ENCODE measurements at places on chromosomes 11 and 22.

DNA sequence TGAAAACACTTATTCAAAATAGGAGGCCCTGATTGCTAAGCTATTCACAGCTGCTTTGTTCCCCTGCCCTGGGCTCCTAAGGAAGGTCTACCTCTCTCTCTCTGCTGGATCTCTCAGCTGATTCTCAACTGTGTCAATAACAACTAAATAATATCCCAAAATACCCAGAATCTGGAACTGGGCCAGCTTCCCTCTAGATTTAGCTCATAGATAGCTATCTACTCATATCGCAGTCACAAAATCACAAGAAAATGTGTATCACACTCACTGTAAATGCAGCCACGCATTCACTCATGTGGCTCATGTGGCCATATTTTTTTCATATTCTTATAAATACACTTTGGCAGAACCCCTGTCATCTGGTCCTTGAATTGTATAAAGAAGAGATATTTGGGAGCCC, 555.1 kb downstream of the OPCML start:
- no peak for DNase-seq

- no peak for DNase-seq
These were observed 7.6 kb upstream of the NUCB2 start for GRCh38 chr11:17268902-17269301.

GRCh38 chr22:43905681-43906080, 13.9 kb upstream of the PNPLA5 start:
- no peak for DNase-seq

DNA sequence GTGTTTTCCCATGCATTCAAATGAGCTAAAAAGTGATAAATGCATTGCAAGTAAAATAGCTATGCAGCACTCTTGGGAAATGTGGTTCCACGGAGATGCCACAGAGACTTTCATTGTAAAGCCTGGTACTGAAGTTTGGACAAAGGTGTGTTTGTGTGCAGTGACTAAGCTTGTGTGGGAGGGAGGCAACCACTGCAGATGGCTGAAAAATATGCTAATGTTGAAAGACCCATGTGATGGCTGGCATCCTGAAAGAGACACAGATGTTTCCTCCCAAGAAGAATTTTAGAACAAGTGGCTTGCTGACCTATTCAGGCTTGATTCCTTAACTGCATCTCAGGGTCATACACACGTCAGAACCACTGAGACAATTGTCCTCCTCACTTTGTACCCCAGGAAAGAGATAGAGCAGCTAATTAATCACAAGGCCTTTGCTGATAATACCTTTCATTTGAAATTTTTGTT, 73.8 kb downstream of the FAM76B start:
- DNase-seq: peak; percentile 68

DNA sequence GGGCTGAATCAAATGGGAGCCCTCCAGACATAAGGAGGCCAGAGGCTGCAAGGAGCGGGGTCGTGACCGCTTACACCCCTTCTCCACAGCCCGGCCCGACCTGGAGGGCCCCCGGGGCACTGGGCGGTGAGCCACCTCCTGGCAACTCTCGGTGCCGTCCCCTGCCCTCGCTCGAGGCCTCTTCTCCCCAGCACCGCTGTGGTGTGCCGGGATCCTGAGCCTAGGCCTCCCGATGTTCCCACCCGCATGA, 432 bp upstream of the GP1BB start:
- no peak for DNase-seq

DNA sequence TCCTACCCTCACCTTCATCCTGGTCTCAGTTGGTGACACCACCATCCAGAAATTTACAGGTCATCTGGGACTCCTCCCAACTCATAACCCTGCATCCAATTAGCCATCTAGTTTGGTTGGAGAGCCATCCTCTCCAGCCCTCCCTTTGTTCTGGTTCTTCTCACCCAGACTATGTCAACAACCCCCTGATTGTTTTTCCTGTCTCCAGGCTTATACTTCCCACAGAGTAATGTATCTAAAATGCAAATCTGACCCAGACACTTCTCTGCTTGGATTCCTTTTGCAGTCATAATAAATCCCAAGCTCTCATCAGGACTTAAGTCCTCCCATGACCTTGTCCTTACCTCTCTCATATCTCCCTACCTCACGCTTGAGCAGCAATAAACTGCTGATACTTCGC, 3.0 kb downstream of the TTC12 start:
- DNase-seq: no peak

- no peak for DNase-seq
These were observed 17.0 kb downstream of the C11orf96 start for GRCh38 chr11:43959321-43959995.

GRCh38 chr11:9446230-9446629, 14.6 kb upstream of the ZNF143 start:
- no peak for DNase-seq

DNA sequence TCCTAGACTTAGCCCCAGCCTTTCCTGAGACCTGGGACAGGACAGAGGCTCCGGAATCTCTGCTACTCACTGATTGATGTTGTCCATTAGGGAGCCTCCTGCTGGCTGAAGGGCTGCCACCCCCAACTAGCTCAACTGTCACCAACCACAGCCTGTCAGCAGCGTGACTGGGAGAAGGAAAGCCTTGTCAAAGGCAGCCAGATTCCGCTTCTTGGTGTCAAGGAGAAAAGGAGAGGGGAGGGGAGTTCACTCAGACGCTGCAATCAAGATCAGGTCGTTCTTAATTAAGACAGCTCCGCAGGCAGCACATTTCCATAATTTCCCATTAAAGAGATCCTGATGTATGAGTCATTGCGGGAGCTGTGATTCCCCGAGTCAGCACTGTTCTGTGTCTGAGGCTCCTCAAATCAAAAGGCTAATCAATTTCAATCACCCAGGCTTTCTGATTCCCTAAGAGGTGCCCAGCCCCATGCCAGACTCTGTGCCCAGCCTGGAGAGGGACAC, 152.8 kb upstream of the ZBED5 start:
- no peak for DNase-seq

GRCh38 chr11:107501713-107502112, 44.1 kb upstream of the CWF19L2 start:
- DNase-seq: no peak

- DNase-seq: peak; percentile 46
These were observed 5.1 kb upstream of the B4GALNT4 start for GRCh38 chr11:363948-364761.

DNA sequence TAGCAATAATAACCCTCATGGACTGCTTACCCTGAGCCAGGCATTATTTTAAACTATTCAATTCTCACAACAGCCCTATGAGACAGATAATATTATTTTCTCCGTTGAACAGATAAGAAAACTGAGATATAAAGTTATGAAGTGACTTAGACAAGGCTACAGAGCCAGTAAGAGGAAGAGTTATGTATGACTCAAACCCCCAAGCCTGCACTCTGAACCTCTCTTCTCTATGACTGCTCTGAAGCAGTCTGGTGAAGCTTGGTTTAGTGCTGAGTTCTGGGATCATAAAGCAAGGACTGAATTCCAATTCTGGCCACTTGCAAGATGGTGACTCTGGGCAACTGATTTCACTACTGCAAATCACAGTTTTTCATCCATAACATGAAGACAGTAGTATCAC, 34.5 kb downstream of the TNKS1BP1 start:
- no peak for DNase-seq

GRCh38 chr11:128207861-128208321, 379.5 kb downstream of the ETS1 start:
- no peak for DNase-seq

- DNase-seq: no peak
These were observed 4.7 kb downstream of the NXPE2 start for GRCh38 chr11:114683007-114683406.

DNA sequence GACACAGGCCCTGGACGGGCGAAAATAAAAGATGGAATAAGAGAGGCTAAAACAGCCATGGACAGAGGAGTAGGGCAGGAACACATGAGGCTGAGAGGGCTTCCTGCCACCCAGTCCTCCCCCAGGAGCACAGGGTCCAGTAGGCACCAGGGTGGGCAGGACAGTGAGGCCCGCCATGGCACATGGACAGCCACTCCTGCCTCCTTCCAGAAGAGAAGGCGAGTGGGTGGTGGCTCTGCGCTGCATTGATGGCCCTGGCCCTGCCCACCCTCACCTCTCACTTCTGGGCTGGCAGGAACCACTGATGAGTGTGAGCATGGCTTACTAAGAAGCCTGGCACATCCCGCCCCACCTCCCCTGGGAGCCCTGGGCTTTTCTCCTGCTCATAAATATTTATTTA, 51.2 kb downstream of the TPBGL start:
- no peak for DNase-seq

GRCh38 chr11:76639621-76640020, 30.9 kb downstream of the LRRC32 start:
- DNase-seq: no peak

DNA sequence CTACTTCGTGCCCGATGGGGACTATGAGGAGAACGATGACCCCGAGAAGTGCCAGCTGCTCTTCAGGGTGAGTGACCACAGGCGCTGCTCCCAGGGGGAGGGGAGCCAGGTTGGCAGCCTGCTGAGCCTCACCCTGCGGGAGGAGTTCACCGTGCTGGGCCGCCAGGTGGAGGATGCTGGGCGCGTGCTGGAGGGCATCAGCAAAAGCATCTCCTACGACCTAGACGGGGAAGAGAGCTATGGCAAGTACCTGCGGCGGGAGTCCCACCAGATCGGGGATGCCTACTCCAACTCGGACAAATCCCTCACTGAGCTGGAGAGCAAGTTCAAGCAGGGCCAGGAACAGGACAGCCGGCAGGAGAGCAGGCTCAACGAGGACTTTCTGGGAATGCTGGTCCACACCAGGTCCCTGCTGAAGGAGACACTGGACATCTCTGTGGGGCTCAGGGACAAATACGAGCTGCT, 751 bp downstream of the FIBIN start:
- no peak for DNase-seq

GRCh38 chr11:116400081-116400480, 372.7 kb downstream of the BUD13 start:
- DNase-seq: no peak

GRCh38 chr11:86064220-86064803, 4.6 kb downstream of the PICALM start:
- no peak for DNase-seq

- DNase-seq: no peak
These were observed 52.3 kb downstream of the SLC36A4 start for GRCh38 chr11:93145390-93145915.

- DNase-seq: no peak
These were observed at the start of gene LAYN for GRCh38 chr11:111540114-111540936. Gene LAYN (plus strand): TSS chr11:111540720. CDS start chr11:111540844, 124 bp downstream.

DNA sequence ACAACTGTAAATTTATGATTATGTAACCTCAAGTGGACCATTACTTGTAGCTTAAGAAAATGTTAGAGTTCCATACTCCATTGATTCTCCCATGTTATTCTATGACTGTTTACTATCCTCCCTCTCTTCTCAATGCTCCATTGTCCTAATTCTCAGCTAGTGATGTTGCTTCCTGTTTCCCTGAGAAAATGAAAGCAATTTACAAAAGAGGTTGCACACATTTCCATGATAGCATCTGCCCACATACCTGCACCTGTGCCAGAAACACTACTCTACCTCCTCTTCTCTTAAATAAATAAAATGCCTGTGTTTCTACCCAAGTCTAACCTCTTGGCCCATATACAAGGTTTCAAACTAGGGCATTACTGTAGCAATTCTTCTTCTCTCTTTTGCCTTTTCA, 1620.9 kb downstream of the FAM181B start:
- no peak for DNase-seq

DNA sequence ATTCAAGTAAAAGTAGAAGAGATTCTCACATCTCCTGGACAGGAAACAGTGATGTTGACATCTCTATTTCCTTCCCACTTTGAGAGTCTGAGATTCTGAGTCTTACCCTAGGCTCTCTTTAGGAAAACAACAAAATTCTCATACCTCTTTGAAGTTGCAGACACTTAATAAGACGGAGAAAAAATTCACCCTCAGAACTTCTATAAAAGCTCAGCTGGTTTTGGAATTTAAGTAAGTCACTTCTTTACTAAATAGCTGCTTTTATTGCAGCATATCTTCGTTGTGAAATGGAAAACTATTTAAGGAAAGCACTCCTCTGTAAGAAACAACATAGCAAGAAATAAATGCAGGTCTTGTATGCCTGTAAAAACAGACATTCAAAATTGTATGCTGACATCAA, 79.1 kb downstream of the MSANTD4 start:
- DNase-seq: no peak

DNA sequence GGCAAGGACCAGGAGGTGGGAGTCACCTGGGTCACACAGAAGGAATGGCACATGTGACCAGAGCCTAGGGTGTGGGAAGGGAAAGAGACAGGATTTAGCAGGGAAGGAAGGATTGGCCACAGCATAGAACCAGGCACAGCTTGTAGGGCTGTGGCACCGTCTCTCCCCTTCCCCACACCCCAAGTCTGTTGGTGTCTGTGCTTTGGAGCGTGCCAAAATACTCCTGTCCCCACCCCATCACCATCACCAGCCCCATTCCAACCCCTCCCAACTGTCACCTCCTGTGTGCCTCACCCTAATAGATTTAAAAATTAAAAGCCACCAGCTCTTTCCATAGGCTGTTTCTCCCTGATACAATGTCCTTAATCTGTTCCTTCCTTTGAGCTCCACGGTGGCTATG, 18.2 kb downstream of the SGSM1 start:
- no peak for DNase-seq

- no peak for DNase-seq
These were observed 548.7 kb upstream of the CADM1 start for GRCh38 chr11:116052603-116053547.

DNA sequence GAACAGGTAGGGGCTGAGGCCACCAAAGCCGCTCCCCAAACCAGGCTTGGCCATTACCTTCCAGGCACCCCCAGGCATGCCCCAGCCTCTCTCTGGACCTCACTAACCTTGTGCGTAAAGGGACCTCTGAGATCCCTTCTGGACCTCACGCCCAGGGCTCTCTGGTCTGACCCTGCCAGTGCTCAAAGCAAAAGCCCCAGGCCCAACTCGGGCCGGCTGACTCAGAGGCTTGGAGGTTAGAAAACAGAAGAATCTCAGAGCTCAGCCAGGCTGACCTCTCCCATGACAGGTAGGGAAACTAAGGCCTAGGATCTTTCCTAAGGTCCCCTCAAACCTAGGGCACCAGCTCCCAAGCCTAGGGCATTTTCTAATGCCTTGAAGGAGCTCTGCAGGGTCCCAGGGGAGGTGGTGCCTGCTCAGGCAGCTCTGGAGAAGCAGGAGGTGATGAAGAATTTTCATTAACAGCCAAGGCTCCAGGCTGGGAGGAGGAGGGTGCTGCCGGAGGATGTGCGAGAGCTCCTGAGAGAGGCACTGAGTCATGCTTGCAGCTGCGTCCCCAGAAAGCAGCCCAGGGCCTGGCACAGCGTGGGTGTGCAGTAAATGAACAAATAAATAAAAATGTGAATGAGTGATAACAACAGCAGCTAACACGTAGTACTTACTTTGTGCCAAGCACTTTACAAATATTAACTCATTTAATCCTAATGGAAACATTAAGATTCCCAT, 25.6 kb downstream of the ARRB1 start:
- peak; percentile 74 for DNase-seq

GRCh38 chr11:21658654-21659193, 534.2 kb upstream of the ANO5 start:
- no peak for DNase-seq

- no peak for DNase-seq
These were observed 4.2 kb upstream of the SYT8 start for GRCh38 chr11:1830322-1831223.

All from stimulated activated CD4-positive, alpha-beta T cell treated with anti-CD3 and anti-CD28 coated beads, Interleukin-4, amount 100 ng/mL, for 24 hours (primary cell).